ENCODE measurements at places on chromosomes 3 and 15.

DNA sequence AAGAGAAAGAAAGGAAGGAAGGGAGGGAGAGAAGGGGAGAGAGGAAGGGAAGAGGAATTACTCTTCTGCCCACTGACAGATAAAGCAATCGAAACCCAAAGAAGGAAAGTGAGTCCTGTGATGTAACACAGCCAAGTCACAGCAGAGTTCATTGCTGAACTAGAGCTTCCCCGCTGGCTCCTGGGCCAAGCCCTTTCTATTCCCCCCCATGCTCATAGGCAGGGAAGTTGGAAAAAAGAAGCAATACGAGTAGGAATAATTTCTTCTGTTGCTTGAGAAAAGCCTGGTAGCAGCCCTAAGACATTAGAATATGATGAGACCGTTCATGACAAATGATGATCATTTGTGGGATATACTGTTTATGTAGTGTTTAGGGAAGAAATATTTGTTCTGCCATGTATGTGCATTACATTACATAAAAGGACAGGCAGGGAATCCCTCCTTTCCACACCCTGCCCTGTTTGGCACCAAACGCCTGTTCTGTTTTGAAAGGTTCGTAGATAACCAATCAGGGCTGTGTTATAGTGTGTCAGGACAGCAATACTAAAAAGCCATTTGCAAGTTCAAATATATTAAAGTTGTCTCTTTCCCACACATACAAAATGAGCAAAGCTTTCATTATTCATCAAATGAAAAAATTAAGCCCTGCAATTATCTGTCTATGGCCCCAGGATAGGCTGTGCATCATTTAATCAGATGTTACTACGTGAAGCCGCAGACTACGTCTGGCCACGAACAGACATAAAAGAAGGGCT, 111.0 kb upstream of the TRPM1 start:
- DNase-seq, result no peak

DNA sequence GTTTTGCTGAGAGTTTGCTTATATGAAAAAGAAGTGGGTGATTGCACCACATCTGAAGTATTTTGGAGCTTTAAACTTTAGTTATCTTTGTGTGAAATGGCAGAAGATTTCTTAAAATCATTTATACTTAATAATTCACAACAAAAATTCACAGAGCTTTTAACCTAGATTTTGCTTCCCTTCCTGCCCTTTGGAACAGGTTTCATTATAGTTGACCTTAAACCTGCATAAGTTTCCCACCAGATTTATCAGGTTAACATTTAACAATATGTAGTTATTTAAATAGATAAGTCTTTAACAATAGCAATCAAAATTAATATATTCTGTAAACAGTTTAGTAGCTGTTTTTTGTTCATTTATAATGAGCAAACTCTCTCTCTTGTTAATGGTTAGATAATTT, 30.3 kb downstream of the CADM2 start:
- no peak for DNase-seq

- no peak for DNase-seq
These were observed 599.3 kb upstream of the MDFIC2 start for GRCh38 chr3:70911719-70912118.

DNA sequence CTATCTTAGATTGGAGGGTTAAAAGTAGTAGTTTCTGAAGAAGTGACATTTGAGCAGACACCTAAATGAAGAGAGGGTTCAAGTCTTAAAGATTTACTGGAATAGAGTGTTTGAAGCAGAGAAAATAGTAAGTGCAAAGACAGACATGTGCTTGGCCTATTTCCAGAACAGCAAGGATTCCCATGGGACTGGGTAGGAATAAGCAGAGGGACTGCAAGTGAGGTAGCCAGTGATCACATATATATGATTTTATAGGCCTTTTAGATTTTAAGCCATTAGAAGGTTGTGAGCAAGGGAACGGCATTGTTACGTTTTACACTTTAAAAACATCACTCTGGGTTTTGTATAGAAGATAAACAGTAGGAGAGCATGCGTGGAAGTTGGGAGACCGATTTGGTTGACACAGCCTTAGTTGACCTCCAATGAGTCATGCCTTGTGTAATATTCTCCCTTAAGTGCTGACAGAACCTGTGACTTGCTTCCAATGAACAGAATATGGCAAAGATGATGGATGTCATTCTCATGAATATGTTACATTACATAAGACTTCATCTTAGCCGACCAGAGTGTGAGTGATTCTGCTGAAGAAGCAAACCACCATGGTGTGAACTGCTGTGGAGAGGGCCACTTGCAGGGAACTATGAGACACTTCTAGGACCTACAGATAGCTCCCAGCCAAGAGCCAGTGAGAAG, 37.1 kb upstream of the SLC4A7 start:
- no peak for DNase-seq

DNA sequence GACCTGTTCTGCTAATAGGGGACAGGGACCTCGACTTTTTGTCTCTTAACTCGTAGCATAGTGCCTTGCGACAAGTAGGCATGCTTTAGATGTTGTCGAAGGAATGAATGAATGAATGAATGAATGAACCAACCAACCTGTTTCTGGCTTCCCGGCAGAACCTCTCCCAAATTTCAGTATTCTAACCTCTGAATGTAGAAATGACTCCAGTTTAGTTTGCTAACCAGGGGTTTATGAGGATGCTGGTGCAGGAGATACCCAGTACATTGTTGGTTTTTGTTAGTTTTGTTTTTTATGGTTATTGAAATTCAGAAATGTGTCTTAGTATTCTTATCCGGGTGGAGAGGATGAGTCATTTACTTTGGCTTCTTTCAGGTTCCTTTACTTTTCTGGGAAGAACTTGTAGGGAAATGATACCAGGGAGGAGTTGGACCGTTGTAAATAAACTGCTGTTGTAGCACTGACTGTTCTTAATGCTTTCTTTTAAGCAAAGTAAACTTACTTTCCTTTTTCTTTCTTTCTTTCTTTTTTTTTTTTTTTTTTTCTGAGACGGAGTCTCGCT, 29.6 kb upstream of the EHHADH start:
- DNase-seq, result no peak

DNA sequence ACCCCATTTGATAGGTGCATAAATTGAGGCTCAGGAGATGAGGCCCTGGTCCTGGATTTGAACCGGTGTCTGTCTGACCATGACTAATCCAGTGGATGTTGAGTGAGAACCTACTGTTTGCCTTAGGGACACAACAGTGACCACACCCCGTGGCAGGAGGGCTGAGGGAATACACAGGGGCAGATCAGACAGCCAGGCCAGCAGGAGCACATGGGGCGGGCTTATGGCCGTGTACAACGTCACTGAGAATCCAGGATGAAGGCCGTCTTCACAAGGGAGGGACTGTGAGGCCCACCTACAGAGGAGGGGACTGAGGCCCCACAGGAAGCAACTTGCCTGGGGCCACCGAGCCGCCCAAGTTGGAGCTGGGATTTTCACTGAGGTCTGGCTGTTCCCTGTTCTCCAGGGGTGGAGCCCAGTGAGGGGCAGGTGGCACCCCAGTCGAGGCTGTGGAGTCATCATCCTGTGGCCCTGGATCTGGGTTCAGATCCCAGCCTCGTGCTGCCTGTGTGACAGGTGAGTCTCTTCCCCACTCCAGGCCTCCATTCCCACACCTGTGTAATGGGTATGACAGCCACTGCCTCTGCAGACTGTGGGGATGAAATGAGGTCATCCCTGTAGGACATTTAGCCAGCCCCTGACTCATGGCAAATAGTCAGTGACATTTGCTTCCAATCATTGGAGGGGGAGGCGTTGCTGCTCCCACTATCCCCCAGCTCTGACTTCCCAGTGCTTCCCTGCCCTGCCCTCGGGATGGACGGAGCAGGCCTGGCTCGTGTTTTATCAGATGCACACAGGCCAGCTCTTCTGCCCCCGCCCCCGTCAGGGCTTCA, 6.3 kb upstream of the PLXND1 start:
- DNase-seq, result no peak

DNA sequence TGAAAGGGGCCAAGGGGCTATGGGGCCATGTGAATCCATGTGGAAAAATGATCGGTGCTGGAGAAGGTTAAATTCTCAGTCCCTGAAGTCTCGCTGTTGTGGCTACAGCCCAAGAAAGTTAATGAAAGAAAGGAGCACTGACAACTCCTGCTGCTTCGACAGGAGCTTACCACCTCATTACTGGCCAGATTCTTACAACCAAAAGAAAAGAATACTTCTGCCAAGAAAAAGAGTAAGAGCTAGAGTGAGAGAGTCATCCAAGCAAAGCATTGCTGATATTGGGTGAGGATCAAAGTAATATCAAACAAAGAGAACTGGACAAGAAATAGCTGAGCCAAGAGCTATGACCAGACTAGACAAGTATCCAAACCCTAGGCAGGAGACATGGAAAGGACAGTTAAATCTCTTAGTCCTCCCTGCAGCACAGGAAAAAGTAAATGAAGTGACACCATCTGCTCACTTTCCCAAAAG, 348.4 kb upstream of the PLSCR5 start:
- no peak for DNase-seq

GRCh38 chr3:122921791-122922651, 105.5 kb downstream of the SEMA5B start:
- DNase-seq, result no peak

DNA sequence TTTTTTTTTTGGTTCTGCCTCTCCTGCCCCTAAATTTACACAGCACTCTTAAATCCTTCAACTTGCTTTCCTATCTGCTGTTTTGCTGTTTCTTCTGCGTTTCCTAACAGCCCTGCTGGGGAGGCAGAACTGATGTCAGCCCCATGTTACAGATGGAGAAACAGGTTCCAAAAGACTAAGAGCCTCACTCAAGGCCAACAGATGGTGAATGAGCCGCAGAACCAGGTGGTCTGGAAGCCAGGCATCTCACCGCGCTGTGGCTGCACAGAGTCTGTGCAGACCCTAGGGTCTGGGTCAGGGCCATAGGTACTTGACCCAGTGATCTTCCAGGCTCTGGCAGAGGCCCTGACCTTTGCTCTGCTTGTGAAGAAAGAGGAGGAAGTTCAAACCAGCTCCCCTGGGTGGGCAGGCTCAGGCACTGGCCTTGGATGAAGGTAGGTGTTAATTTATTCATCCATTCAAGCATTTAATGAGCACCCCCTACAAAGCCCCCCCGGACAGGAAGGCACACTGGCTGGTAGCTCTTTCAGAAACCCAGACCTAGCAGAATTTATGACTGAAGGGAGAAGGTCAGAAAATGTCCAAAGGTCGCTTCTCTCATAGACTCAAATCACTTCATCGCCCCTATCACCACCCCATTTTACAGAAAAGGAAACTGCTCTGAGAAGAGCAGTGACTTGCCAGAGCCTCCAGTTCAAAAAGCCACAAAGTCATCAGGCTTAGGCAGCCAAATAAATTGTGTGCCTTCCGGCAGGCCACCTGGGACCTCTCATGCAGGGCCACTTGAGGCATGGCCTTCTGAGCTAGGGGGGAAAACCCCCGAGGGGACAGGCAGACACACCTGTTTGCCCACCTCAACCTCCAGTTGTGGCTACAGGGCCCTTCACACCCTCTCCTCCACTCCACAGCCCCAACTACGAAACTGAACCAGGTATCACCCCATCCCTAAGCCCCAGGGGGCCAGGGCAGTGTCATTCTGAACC, 2.7 kb downstream of the CHDH start:
- no peak for DNase-seq

DNA sequence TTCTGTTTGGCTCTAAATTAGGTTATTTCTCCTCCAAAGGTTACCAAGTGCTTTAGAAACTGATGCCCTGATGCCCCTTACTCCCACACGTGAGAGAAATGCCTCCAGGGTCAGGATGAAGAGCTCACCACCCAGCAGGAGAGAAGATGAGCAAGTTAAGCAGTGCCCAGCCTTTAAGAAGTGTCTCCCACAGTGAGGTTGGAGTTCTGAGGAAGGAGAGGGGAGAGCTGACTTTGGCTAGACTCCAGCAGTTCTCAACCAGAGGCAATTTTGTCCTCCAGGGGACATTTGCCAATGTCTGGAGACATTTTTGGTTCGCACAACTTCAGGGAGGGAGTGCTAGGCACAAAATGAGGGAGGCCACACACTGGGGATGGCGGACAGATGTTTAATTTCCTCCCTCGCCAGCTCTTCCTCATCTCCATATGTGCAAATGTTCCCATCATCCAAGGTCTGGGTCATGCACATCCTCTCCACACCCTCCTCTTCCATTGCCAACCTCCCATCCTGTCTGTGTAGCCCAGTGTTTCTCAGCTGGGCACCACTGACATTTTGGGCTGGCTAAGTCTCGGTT, 50.6 kb upstream of the SLC7A14 start:
- no peak for DNase-seq

DNA sequence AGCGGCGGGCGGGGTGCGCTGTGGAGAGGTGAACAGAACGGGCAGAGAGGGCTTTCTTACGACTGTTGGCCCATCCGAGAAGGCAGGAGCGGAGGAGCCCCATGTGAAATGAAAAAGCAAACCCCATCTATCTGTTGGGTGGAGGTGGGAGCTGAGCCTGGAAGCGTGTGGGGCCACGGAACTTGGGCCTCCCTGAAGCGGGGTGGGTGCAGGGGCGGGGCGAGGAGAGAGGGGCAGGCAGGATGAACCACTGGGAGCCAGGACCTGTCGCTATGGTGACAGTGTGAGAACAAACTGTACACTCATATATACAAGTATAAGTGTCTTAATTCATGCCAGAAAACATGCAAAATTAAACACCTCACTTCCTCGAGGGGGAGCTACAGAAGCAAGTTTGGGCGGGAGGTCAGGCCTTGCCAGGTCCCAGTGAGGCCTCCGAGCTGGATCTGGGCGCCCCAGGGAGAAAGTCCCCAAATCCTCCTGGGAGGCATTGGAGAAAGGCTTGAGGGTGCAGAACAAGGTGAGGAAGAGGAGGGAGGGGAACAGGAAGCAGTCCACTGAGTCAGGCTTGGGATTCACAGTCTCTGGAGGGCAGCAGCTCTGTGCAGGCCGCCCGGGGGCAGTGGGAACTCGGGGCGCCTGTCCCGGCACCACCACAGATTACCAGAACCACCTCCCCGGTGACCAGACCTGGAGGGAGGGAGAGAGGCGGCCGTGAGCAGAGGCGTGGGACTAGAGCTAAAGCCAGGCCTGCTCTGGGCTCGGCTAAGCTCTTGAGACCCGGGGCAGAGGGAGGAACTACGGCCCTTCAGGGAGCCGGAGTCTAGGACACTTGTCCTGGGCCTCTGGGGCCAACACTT, 34.8 kb downstream of the RBPMS2 start:
- no peak for DNase-seq

DNA sequence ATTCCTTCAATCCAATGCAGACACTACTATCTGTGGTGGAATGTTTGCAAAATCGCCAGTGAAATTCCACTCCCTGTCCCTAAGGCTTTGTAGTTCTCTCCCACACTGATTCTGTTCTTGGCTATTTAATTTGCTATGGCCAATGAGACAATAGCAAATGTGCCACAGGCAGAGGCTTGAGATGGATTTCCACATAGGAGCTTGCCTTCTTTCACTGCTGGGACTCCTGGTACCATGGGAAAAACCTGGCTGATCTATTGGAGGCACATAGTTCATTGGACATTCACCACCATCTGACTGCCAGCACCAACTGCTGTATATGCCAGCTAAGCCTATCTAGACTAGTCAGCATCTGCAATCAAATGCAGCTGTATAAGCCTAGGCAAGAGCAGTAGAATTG, 103.8 kb downstream of the NR1D2 start:
- DNase-seq, result no peak

DNA sequence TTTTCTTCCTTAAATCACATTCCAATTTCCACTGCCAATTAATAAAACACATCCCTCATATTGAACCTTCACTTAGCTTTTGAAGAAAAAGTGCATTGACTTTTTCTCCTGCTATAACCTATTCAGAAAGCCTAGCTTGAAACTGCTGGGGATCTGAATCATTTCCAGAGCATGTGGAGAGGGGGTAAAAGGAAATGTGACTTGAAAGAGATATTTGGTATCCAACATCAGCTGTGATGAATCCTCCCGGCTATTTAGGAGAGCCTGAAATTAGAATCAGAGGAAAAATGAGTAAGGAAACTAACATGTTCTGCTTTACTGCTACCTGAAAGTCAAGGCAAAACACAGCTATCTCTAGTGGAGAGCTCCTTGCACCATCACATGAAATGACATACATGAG, 2.6 kb upstream of the GNB5 start:
- DNase-seq, result no peak
